ENCODE measurements at places on chromosomes 5 and 9. TPM values are rescaled to one million over a fixed set of nuclear protein-coding genes. Genes with fewer than 3 reads are reported as not detected.

Gene PCDHA6
- total RNA-seq, result not detected

Gene FBP2
- not detected for total RNA-seq

Gene ADGRD2
- total RNA-seq, result not detected

Gene GRIA1
- total RNA-seq, result not detected

GRCh38 chr5:144377207-144377606, 206.5 kb downstream of the KCTD16 start:
- no peaks in the 10 kb centered on the region for H3K4me1 ChIP-seq
- DNase-seq, result no peak
- no peak overlapping the region for H3K4me3 ChIP-seq
- no peaks in the 10 kb centered on the region for H3K36me3 ChIP-seq
- H3K27ac ChIP-seq, result no peak overlapping the region

DNA sequence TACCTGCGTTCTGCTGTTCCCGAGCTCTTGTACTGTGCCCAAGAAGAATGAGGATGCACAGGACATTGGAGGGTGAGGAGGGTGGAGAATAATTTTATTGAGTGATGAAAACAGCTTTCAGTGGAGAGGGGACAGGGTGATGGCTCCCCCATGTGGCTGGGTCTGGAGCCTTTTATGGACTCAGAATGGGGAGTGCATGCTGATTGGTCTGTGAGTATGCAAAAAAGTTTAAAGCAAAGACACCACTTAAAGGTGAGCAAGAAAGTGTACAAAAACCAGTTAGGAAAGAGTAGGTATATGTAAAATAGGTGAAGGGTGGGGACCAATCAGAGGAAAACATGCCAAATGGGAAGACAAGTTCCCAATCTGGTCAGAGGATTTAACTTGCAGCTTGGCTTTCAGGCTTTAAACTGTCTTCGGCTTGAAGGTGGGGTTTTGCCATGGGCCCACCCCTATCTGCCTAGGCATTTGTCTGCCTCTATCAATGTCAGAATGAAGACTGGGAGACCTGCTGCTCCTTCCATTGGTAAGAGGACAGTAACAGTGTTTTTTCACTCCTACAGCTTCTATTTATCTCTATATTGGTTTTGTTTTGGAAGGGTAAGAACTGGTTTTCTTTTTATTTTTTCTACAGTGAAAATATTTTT, 118.0 kb upstream of the RAI14 start:
- H3K4me3 ChIP-seq, result no peak overlapping the region
- no peak overlapping the region for H3K27ac ChIP-seq
- DNase-seq, result no peak
- peaks cover 25% of the 10 kb centered on the region for H3K27me3 ChIP-seq
- H3K36me3 ChIP-seq, result no peaks in the 10 kb centered on the region

GRCh38 chr9:110601098-110601497, 21.6 kb upstream of the SVEP1 start:
- no peak overlapping the region for H3K4me3 ChIP-seq
- no peaks in the 10 kb centered on the region for H3K4me1 ChIP-seq
- H3K27me3 ChIP-seq, result peaks cover 6% of the 10 kb centered on the region
- H3K27ac ChIP-seq, result no peak overlapping the region
- no peak for DNase-seq

GRCh38 chr5:111254613-111255012, 30.4 kb downstream of the CAMK4 start:
- H3K27me3 ChIP-seq, result no peaks in the 10 kb centered on the region
- H3K4me1 ChIP-seq, result peaks cover 15% of the 10 kb centered on the region
- no peak for DNase-seq
- no peaks in the 10 kb centered on the region for H3K36me3 ChIP-seq
- peak overlapping the region; percentile 36 for H3K4me3 ChIP-seq

All from activated B cell treated with CpG ODN at 0.5 μM for 24 hours (primary cell).